ENCODE measurements at places on chromosomes 6 and 20.

- no peak for DNase-seq
These were observed 237.6 kb downstream of the MMUT start for GRCh38 chr6:49225471-49225870.

DNA sequence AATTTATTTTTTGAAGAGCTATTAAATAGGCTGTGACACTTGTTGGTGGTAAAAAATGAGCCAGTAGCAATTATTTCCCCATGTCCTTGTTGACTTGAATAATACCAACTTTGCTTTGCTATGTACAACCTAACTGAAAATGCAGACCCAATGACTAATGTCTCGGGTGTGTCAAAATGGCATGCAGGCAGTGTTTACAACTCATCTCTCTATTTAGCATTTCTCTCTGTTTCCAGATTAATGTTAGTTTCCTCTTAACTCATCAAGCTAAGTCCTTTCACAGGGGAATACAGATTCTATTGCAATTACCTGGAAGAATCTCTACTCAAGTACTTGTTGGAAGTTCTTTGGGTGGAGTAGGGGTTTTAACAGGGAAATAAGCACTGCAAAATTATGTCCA, 504.4 kb downstream of the BCKDHB start:
- no peak for DNase-seq

DNA sequence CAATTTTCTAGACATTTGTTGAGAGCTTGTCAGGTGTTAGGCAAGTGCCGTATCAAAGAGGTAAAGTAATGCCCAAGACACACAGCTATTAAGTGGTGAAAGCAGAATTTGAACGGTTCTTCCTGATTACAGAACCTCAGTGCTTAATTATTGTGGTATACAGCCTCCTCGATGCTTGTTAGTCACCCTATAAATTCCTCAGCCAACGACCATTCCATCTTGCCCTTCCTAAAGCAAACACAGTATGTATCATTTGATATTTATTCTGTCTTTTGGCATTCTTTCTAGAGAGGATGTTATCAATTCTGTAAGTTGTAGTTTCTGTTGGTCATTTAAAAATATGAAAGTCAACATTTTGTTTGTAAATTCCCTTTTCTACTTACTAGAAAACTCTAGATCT, 297.8 kb upstream of the BMP2 start:
- no peak for DNase-seq

DNA sequence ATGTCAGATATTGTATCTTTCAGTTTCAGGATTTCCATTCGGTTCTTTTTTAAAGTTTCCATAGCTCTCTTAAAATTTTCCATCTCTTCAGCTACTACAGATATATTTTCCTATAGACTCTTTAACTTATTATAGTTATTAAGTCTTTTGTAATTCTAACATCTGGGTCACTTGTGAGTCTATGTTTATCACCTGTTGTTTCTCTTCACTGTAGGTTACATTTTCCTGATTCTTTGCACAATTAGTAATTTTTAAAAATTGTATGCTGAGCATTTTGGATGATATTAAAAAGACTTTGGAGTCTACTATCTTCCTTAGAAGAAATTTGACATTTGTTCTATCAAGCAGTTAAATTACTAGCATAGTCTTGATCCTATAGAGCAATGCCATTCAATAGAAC, 140.7 kb downstream of the QRSL1 start:
- DNase-seq, result no peak

DNA sequence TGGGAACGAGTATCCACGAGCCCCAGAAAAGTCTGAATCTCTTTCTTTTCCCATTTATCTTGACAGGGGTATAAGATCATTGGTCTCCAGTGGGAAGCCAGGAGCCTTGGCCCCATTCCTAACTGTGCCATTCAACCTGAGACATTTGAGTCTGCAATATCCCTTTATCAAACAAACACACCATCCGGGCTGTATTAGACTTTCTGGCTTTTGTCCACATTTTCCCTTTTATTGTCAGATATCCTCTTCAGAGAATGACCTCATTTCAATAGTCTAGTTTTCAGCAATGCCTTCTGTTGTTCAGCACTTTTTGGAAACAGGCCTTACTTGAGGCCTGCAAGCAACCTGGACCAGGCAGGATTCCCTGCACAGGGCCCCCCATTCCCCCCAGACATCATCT, 15.7 kb downstream of the BPIFA1 start:
- DNase-seq, result no peak
